ENCODE measurements at places on chromosomes 2 and 18. TPM values are rescaled to one million over a fixed set of nuclear protein-coding genes. Genes with fewer than 3 reads are reported as not detected.

UGT1A5 gene
- 0.53 TPM for total RNA-seq

SPRED2 gene
- 29.0 TPM for total RNA-seq

CAPN14 gene
- total RNA-seq: 0.35 TPM

ACMSD gene
- total RNA-seq: not detected

FOXI3 gene
- 0.04 TPM for total RNA-seq

CCDC102B gene
- 0.20 TPM for total RNA-seq

COLEC11 gene
- total RNA-seq: not detected

PLCL1 gene
- total RNA-seq: not detected

ST8SIA5 gene
- not detected for total RNA-seq

DNA sequence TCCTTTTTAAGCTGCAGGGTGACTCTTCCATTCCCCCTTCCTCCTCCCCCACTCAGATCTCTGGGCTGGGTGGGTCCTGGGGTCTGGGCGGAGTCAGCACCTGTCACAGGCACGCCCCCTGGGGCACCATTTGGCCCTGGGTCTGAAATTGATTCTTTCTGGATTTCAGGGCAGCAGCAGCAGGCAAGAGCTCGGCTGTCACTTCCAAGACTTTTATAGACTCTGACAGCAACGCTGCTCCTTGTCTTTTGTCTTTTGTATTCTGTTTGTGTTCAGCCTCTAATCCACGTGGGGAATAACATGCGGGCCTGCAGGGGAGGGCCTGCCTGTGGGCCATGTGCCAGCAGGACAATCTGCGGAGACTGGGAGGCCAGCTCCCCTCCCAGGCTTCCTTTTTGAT lies 3.9 kb downstream of the BOD1L2 start:
- no peak for DNase-seq

DNA sequence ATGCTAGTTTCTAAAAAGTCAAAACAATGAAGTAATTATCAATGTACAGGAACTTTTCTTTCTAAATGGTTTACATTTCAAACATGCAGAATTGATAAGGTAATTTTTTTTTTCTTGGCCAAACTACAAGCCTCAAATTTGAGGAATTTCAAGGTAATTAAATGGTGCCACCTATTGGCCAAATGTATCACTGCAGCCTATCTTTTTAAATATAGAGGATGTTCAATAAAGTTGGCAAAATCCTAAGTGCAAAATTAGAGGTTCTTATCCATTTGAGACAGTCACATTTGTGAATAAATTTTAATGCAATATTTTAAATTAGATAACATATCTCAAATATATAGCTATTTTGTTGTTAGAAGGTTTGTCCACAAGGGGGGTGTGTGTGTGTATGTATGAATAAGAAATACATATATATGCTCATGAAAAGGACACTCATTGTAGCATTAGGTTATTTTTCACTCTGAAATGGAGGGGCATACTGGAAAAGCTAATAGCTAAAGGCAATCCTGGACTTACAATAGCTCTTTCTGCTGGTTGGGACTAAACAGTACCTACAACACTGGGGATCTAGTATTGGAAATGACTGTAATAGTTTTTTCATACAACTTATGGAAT lies 26.2 kb downstream of the MMADHC start:
- DNase-seq: no peak

GRCh38 chr2:63378589-63378988 lies 209.7 kb downstream of the WDPCP start:
- DNase-seq: no peak

- DNase-seq: peak; percentile 91
Measured at GRCh38 chr2:216533609-216534008, 35.0 kb downstream of the RPL37A start.

DNA sequence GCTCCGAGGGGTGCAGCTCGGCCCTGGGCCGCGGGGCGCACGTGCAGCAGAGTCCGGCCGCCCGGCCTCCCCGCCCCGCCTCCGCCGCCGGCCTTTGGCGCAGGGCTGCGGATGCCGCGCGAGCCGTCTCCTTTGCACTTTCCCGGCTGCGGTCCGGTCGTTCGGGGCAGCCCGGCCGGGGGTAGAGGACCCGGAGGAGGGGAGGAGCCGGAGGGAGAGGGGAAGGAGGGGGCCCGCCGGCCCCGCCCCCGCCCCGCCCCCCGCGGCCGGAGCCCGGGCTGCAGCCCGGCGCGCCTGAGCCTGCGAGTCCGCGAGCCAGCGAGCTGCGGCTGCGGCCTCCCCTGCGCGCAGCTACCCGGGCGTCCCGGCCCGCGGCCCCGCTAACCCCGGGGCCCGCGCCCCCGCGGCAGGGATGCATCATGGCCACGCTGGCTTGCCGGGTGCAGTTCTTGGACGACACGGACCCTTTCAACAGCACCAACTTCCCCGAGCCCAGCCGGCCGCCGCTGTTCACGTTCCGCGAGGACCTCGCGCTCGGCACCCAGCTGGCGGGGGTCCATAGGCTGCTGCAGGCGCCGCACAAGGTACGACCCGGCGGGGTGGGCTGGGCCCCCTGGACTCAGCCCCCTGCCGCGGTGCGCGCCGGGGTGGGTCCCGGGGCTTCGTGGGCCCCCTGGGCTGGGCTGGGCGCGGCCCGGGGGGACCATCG lies at the start of gene FHOD3:
Gene FHOD3 (plus strand): TSS at position 297 of the 709 bp plus-strand sequence. CDS start 123 bp downstream, at position 420.
- no peak for DNase-seq

DNA sequence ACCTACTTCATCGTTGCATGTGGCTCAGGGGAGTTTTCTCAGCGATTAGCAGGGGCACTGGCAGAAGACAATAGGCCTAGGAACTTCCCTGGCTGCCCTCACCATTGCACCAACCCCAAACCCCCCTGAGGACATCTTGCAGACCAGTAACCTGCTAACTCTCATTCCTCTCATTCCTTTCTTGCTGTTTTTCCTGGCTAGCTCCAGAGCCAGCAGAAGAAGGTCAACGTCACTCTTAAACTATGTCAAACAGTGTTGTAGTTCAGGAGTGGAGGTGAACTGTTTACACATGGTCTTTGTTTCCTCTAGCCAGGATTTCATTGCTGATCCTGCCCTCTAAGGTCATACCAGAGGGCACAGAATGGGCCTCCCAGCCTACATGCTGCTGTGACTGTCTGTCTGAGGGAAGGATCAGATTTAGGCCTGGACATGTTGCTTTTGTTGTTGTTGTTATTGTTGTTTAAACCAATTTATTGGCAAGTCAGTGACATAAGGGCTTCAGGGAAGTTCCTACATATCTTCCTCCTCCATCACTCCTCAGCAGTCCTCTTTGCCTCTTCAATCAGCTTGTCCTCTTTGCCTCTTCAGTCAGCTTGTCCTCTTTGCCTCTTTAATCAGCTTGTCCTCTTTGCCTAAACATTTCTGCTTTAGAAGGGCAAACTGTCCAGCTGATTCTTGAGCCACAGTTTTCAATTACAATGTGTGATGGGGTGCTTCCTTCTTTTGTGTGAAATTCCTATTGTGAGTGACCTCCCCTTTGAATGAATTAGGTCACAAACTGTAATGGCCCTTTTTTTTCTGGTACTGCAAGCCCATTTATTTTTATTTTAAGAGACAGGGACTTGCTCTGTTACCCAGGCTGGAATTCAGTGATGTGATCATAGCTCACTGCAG lies 471.9 kb upstream of the TNP1 start:
- peak; percentile 35 for DNase-seq

- no peak for DNase-seq
Measured at GRCh38 chr2:7972670-7973069, 709.2 kb upstream of the ID2 start.

DNA sequence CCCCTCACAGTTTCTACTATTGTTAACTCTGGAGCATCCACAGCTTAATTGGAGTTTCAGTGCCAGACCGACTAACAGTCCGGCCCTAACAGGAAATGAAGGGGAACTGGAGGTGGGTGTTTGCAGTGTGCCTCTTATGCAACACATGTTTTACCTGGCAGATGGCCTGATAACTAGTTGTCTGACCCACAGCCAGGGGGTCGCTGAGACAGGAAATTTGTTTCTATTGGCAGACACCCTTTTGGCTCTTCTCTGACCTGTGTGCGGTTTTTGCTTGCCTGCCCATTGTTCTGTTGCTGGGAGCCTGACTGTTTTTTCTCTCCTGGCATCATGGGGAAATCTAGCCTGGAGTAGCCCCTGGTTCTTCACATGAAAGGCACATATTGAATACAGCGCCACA lies 1329.8 kb downstream of the DSC3 start:
- DNase-seq: no peak

DNA sequence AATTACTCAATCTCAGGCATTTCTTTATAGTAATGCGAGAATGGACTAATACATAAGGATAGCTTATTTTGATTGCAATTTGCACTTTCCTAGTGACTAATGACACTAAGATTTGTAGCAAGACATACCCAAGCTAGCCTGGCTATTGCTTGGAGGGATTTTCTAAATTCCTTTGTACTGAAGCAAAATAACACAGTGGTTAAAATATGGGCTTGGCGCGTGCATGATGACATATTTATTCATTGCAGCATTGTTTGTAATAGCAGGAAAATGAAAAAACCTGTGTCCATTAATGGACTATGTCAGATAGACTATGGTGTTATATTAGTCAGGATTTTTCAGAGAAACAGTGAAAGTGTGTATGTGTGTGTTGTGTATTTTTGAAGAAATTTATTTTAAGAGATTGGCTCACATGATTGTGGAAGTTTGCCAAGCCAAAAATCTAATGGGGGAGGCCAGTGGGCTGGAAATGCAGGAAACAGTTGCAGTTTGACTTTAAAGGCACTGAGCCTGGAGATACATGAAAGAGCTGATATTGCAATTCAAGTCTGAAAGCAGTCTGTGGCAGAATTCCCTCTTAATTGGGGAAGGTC lies 16.7 kb upstream of the LAPTM4A start:
- peak; percentile 95 for DNase-seq

DNA sequence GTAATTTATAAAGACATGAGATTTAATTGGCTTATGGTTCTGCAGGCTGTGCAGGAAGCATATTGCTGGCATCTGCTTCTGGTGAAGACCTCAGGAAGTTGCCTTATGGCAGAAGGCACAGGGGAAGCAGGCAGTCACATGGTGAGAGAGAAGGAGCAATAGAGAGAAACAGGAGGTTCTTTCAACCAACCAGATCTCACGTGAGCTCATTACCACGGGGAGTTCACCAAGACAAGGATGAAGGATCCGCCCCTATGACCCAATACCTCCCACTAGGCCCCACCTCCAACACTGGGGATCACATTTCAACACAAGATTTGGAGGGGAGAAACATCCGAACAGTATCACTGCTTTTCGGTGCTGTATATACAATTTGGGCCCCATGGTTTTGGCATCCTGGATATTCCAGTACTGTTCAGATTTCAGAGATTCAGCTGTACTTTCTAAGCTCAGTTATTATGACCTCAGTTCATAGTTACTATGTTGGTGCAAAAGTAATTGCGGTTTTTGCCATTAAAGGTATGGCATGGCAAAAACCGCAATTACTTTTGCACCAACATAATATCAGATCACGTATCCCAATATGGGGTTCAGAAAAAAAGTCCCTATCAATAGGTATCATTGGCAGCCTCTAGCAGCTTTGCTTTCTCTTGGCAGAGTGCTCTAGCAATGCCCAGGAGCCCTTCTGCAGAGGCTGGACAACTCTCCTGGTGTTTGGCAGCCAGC lies 189.6 kb upstream of the SIX3 start:
- DNase-seq: no peak

- DNase-seq: no peak
Measured at GRCh38 chr2:196105951-196106350, 37.3 kb upstream of the DNAH7 start.

GRCh38 chr2:126832014-126832413 lies 66.7 kb upstream of the TEX51 start:
- no peak for DNase-seq

GRCh38 chr2:233209533-233210171 lies 41.8 kb upstream of the ATG16L1 start:
- peak; percentile 44 for DNase-seq

DNA sequence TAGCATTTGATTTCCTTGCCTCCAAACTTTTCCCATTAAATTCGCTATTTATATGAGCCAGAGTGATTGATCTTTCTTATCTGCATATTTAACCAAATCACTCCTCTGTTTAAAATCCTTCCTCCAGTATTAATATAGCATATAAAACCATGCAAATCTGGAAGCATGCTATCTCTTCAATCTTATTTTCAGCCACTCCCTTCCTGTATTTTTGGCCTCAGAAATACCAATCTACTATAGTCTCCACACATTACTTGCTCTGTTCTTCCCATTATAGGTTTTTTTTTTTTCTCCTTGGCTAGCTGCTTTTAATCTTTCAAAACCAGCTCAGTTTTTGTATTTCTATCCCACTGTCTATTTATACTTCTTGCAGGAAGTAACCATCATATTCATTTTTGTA lies 19.1 kb downstream of the MAP2 start:
- no peak for DNase-seq

- DNase-seq: no peak
Measured at GRCh38 chr2:223562078-223562477, 40.1 kb downstream of the SCG2 start.

GRCh38 chr2:201071479-201072200 lies at the start of the genes HYCC2 and NDUFB3:
Gene HYCC2 (minus strand): TSS chr2:201071671. CDS start chr2:201024009, 47,662 bp downstream.
Gene NDUFB3 (plus strand): TSS chr2:201072001. CDS start chr2:201078883, 6,882 bp downstream.
- peak; percentile 93 for DNase-seq

DNA sequence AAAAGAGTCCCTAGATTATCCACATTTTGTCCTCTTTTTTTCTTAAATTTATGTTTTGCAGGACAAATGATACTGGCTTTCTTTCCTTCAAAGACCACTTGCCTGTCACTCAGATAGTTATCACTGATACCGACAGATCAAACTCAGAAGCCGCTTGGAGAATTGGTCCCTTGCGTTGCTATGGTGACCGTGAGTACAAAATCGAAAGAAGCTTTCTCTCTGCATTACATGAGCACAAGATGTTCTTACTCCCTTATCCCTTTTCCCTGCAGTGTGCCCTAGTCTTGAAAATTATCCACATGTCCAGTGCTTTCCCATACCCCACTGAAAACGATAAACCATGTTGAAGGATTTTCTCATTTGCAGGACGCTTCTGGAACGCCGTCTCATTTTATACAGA lies 738.5 kb downstream of the CNTNAP5 start:
- no peak for DNase-seq

GRCh38 chr2:126507425-126507911 lies 148.5 kb upstream of the GYPC start:
- DNase-seq: no peak

DNA sequence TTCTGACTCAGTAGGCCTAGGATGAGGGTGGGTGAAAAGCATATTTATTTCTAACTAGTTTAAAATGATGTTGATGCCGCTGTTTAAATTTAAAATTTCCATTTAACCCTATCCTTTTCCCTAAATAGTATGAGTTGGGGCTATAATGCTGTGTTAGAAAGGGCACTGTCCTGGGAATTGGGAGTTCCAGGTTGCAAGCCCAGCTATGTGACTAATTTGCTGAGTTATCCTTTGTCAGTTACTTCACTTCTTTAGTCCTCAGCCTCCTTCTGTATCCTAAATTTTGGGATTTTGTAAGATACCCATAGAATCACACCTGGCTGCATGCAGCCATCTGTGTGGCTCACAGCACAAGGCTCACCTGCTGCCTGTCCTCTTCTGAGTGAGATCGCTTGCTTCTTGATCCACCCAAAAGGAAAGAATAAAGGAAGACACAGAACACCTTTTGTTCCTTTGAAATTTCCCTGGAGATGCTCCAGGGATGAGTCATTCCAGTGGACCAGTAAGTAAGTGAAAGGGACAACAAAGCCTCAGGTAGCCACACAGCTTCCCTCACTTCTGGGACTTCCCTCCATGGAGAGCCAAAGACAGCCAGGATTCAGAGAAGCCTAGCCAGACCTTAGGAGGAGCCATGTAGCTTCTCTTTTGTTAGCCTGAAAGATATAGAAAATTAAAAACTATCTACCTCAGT lies 97.2 kb downstream of the DTNA start:
- DNase-seq: peak; percentile 27

- DNase-seq: peak; percentile 87
Measured at GRCh38 chr2:37672104-37672869, 845 bp upstream of the CDC42EP3 start.
